Endothelial cell of umbilical vein (primary cell): ENCODE measurements at places on chromosomes 2 and 18. TPM values are rescaled to one million over a fixed set of nuclear protein-coding genes. Genes with fewer than 3 reads are reported as not detected.

GRCh38 chr2:45072862-45073237 lies 63.6 kb upstream of the SIX2 start:
- no peak overlapping the region for H3K4me3 ChIP-seq
- H3K27ac ChIP-seq = no peak overlapping the region
- DNase-seq = no peak
- H3K36me3 ChIP-seq = no peaks in the 10 kb centered on the region
- H3K4me1 ChIP-seq = peaks cover 6% of the 10 kb centered on the region

Gene ANKRD36B
- 47.0 and 79.8 TPM in 2 replicates for total RNA-seq

DNA sequence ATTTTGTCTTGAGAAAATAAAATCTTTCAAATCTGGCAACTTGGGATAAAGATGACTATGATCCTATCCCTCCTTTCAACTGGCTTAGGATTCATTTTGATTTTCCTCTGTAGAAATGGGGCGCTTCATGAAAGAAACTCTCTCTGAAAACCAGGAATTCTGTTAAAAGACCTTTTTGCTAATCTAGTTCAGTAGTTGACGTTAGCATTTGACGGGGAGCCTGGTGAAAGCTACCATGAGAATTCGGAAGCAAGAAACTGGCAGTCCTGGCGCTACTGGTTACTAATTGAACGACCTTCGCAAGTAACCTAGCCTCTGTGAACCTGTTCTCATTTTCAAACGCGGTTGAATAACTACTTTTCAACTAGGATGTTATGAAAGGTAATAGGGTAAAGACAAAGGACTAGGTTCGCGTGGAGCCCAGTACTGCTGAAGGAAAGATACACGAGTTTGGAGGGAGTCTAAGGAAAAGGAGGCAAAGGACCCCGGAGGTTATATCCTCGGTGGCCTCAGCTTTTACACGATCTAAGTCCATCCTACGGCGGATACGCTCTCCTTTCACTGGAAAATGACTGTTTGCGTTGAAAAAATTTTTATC lies 604 bp upstream of the STK11IP start:
- H3K4me3 ChIP-seq = peak overlapping the region; percentile 76
- peak overlapping the region; percentile 86 for H3K27ac ChIP-seq
- peaks cover 12% of the 10 kb centered on the region for H3K4me1 ChIP-seq
- peaks cover 9% of the 10 kb centered on the region for H3K36me3 ChIP-seq
- no peak for DNase-seq

Gene TDRD15
- not detected in 2 replicates for total RNA-seq

Gene FHOD3
- total RNA-seq = 0.58 and 1.5 TPM in 2 replicates

- no peak for DNase-seq
- H3K36me3 ChIP-seq = no peaks in the 10 kb centered on the region
- peaks cover 6% of the 10 kb centered on the region for H3K27me3 ChIP-seq
Observed at GRCh38 chr2:119449521-119449920, 17.9 kb downstream of the TMEM37 start.

GRCh38 chr18:33745151-33745795 lies 167.3 kb downstream of the ASXL3 start:
- no peaks in the 10 kb centered on the region for H3K36me3 ChIP-seq
- DNase-seq = no peak
- H3K4me1 ChIP-seq = no peaks in the 10 kb centered on the region
- no peaks in the 10 kb centered on the region for H3K27me3 ChIP-seq

DNA sequence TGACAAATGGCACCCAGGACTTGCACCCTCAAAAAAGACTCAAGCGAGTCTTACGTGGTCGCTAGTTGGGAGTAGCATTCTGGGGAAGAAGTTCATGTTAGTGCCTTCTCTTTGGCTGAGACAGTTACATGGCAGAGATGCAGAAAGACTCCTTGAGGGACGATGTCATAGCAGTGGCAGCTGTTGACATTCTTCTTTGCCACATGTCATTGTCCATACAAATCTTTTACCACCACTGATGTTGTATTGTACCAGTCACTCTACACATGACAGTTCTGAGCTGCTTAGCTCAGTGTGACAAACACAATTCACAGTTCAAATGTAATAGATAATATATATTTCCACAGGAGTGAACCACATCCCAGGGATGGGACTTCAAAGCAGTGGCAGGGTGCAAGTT lies 197.1 kb downstream of the TCF4 start:
- H3K27me3 ChIP-seq = no peaks in the 10 kb centered on the region
- DNase-seq = no peak
- H3K4me3 ChIP-seq = no peak overlapping the region
- H3K27ac ChIP-seq = no peak overlapping the region
- H3K36me3 ChIP-seq = no peaks in the 10 kb centered on the region

GRCh38 chr2:14831458-14831857 lies 198.9 kb downstream of the LRATD1 start:
- no peak overlapping the region for H3K4me3 ChIP-seq
- H3K4me1 ChIP-seq = no peaks in the 10 kb centered on the region
- H3K36me3 ChIP-seq = no peaks in the 10 kb centered on the region
- DNase-seq = no peak
- H3K27ac ChIP-seq = no peak overlapping the region

- no peaks in the 10 kb centered on the region for H3K27me3 ChIP-seq
- no peak for DNase-seq
- no peak overlapping the region for H3K4me3 ChIP-seq
- no peaks in the 10 kb centered on the region for H3K36me3 ChIP-seq
Observed at GRCh38 chr2:123546353-123546752, 478.7 kb upstream of the CNTNAP5 start.

DNA sequence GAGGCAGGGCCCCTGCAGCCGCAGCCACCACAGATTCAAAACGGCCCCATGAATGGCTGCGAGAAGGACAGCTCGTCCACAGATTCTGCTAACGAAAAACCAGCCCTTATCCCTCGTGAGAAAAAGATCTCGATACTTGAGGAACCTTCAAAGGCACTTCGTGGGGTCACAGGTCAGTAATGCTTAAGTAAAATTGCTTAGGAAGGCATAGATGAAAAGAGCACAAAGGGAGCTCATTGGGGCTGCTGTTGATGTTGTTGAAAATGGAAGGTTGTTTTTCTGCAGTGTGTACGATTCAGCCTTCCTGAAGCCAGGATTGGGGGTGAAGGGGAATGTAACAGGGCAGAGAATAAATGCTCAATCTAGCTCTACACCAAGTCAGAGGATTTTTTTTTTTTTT lies 90.5 kb downstream of the KCTD18 start:
- H3K4me3 ChIP-seq = no peak overlapping the region
- no peaks in the 10 kb centered on the region for H3K36me3 ChIP-seq
- H3K27me3 ChIP-seq = no peaks in the 10 kb centered on the region
- no peaks in the 10 kb centered on the region for H3K4me1 ChIP-seq
- DNase-seq = peak; percentile 47
- H3K27ac ChIP-seq = no peak overlapping the region

- no peak overlapping the region for H3K4me3 ChIP-seq
- no peak overlapping the region for H3K27ac ChIP-seq
- H3K36me3 ChIP-seq = no peaks in the 10 kb centered on the region
- no peak for DNase-seq
- no peaks in the 10 kb centered on the region for H3K4me1 ChIP-seq
Observed at GRCh38 chr2:196515051-196515450, 124.5 kb upstream of the CCDC150 start.

DNA sequence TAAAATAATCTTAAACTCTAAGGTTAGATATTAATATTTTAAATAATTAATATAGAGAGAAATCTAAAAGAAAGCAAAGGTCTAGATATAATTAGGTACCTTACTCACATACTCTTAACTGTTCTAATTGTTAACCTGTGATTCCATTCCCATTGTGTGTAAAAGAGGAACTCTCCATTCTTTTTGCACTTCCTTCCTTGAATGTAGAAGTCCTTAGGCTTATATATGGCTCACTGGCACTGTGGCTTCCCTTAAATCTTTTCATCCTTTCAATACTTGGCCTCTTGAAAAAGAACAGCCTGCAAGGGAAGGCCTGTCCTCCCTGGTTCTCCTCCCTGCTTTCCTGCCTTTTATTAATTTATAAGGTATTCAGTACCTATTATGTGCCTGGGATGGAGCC lies 182.8 kb upstream of the FOSL2 start:
- H3K4me1 ChIP-seq = peaks cover 13% of the 10 kb centered on the region
- no peaks in the 10 kb centered on the region for H3K27me3 ChIP-seq
- peak overlapping the region; percentile 19 for H3K27ac ChIP-seq

GRCh38 chr2:42927334-42928160 lies 135.2 kb upstream of the HAAO start:
- H3K27ac ChIP-seq = peak overlapping the region; percentile 49
- no peaks in the 10 kb centered on the region for H3K36me3 ChIP-seq
- peak; percentile 92 for DNase-seq
- H3K4me3 ChIP-seq = no peak overlapping the region

Gene LYG2
- not detected in 2 replicates for total RNA-seq

DNA sequence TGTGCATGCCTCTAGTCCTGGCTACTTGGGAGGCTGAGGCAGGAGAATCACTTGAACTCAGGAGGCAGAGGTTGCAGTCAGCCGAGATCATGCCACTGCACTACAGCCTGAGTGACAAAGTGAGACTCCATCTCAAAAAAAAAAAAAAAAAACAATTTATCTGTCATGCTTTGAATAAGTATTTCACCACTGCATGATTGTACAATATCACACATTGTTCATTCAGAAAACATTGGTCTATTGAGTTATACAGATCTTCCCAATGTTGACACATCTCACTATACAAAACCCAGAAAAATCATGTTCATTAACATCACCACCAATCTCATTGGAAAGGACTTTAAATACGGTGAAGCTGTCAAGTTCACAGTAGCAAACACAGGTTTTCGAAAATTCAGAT lies 46.8 kb upstream of the PPM1B start:
- no peak overlapping the region for H3K27ac ChIP-seq
- H3K36me3 ChIP-seq = no peaks in the 10 kb centered on the region
- H3K4me3 ChIP-seq = no peak overlapping the region
- H3K4me1 ChIP-seq = no peaks in the 10 kb centered on the region

Gene ALPP
- not detected in 2 replicates for total RNA-seq

Gene ELOA2
- not detected in 2 replicates for total RNA-seq

DNA sequence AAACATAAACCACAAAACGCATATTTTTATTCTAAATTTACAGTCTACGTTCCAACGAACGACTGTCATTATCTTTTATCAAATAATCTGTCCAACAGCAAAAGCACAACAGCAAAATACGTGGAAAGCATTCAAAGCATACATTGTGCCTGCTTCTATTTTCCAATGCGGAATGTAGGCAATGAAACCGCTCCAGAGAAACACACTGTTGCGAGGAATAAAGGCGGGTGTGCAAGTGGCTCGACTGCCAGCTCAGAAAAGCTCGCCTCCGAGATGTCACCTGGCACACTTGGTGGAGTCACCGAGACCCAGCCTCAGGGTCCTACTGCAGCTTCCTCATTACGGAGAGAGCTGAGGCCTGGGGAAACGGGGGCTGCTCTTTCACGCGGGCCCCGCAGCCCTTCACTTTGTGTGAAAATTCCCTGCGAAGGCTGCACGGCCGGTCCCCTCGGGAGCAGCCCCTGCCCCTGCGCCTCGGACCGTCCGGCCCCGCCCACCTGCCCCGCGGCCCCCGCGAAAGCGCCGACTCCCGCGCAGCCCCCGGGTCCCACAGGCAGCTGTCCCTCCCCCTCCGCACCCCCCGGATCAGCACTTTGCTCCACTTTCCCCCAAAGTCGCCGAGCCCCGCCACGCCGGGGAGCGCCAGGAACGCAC lies 752 bp downstream of the MGAT4A start:
- DNase-seq = peak; percentile 67
- H3K36me3 ChIP-seq = no peaks in the 10 kb centered on the region
- peak overlapping the region; percentile 22 for H3K27ac ChIP-seq

- peaks cover 15% of the 10 kb centered on the region for H3K27me3 ChIP-seq
- peak; percentile 28 for DNase-seq
- H3K4me1 ChIP-seq = peaks cover 8% of the 10 kb centered on the region
- no peak overlapping the region for H3K27ac ChIP-seq
- peak overlapping the region; percentile 7 for H3K4me3 ChIP-seq
Observed at GRCh38 chr2:174729797-174730697, 34.2 kb downstream of the CHRNA1 start.

DNA sequence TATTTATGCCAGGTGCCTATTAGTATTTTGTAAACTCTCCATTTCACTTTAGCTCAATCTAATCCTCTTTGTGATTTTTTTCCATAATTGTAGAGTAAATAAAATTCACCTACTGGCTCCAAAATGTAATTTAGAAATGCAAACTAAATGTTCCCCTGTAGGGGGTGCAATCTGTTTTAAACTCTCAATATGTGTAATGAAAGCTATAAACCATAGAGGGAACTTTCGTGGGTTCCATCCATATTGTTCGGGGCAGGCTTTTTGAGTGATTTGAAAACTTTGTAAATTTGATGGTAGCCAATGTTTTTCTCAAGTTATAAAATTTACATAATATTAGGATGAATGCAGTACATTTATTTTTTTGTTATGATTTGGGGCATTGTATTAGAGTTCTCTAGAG lies 49.4 kb downstream of the TSPYL6 start:
- H3K36me3 ChIP-seq = no peaks in the 10 kb centered on the region
- peaks cover 7% of the 10 kb centered on the region for H3K4me1 ChIP-seq
- peak; percentile 58 for DNase-seq

Gene CCL20
- total RNA-seq = 0.53 TPM in 1 of 2 replicates, not detected in the other

- no peak for DNase-seq
- H3K4me1 ChIP-seq = no peaks in the 10 kb centered on the region
- H3K36me3 ChIP-seq = no peaks in the 10 kb centered on the region
Observed at GRCh38 chr18:72811047-72811446, 56.7 kb downstream of the NETO1 start.

GRCh38 chr2:164205347-164205746 lies 415.9 kb downstream of the GRB14 start:
- H3K36me3 ChIP-seq = no peaks in the 10 kb centered on the region
- no peaks in the 10 kb centered on the region for H3K27me3 ChIP-seq
- H3K27ac ChIP-seq = no peak overlapping the region
- no peak overlapping the region for H3K4me3 ChIP-seq
- no peaks in the 10 kb centered on the region for H3K4me1 ChIP-seq

Gene TUBA4B
- not detected in 2 replicates for total RNA-seq

GRCh38 chr2:226796840-226797288 lies 2.8 kb downstream of the IRS1 start:
- H3K36me3 ChIP-seq = no peaks in the 10 kb centered on the region
- no peak overlapping the region for H3K4me3 ChIP-seq
- H3K27ac ChIP-seq = no peak overlapping the region
- H3K27me3 ChIP-seq = peaks cover 17% of the 10 kb centered on the region

- no peak overlapping the region for H3K4me3 ChIP-seq
- peak overlapping the region; percentile 22 for H3K27ac ChIP-seq
- peak; percentile 70 for DNase-seq
- peaks cover 18% of the 10 kb centered on the region for H3K4me1 ChIP-seq
- H3K36me3 ChIP-seq = no peaks in the 10 kb centered on the region
Observed at GRCh38 chr2:6993229-6993640, 76.0 kb downstream of the RNF144A start.

Gene REG3G
- not detected in 2 replicates for total RNA-seq

Gene SATB2
- total RNA-seq = 1.1 and 1.6 TPM in 2 replicates

Gene TXNDC2
- total RNA-seq = not detected in 2 replicates
